Panc1 (cell line): ENCODE measurements at places on chromosomes 3 and 15.

- no peak for DNase-seq
These were observed 244.3 kb downstream of the NTRK3 start for GRCh38 chr15:88012233-88012632.

- no peak for DNase-seq
These were observed 2.8 kb downstream of the GPD1L start for GRCh38 chr3:32109256-32109655.

- DNase-seq: no peak
These were observed 11.8 kb upstream of the SLC2A2 start for GRCh38 chr3:171038342-171038741.

- no peak for DNase-seq
These were observed 96.0 kb upstream of the MELTF start for GRCh38 chr3:197125636-197126035.

- no peak for DNase-seq
These were observed 82.0 kb upstream of the SCN5A start for GRCh38 chr3:38731522-38731921.

DNA sequence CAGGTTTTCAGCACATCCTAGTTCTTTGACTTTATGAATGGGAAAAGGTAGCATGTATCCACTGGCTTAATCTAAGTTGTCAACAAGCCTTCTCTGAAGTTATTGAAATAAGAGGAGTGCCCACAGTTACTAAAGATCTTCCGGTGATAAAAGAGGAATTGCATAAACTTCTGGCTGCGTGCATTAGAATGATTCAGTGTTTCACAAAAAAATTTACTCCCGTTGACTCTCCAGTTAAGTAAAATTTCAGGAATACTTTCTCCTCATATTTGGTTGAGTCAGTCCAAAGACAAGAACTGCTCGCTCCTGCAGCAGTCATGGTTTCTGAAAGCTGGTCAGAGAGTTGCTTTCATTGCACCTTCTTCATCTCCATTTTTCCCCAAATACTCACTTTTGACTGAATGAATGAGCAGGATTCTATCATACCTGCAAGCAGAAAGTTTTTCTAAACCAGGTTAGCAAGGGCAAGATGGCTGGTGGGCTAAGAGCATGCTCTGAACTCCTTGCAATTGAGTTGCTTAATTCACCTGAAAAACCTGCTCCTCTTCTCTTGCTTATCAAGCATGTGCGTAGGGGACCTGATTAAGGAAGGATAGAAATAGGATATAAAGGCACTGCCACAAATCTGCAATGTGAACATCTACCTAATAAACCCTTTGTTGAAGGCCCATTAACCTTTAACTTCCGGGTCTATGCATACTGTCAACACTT lies 64.2 kb upstream of the TIMP4 start:
- DNase-seq: no peak

DNA sequence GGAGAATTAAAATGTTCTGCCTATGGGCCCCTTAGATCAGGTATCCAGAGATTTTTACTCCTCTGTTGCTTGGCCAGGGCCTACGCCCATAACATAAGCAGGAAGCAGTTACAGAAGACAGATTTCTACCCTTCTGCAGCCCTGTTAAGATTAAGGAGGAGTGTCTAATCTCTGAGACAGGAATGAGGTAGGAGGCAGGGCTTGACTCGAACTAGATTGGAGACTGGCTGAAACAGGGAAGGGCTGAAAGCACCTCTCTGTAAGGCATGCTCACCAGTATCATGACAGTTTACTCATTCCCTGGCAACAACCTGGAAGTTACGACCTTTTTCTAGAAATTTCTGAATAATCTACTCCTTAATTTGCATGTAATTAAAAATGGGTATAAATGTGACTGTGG lies 16.7 kb downstream of the PLA2G4D start:
- no peak for DNase-seq

- no peak for DNase-seq
These were observed 12.5 kb upstream of the RPN1 start for GRCh38 chr3:128663151-128663550.

GRCh38 chr3:27094721-27095120 lies 274.5 kb downstream of the NEK10 start:
- DNase-seq: no peak

GRCh38 chr3:20846066-20846465 lies 660.1 kb upstream of the SGO1 start:
- DNase-seq: no peak

DNA sequence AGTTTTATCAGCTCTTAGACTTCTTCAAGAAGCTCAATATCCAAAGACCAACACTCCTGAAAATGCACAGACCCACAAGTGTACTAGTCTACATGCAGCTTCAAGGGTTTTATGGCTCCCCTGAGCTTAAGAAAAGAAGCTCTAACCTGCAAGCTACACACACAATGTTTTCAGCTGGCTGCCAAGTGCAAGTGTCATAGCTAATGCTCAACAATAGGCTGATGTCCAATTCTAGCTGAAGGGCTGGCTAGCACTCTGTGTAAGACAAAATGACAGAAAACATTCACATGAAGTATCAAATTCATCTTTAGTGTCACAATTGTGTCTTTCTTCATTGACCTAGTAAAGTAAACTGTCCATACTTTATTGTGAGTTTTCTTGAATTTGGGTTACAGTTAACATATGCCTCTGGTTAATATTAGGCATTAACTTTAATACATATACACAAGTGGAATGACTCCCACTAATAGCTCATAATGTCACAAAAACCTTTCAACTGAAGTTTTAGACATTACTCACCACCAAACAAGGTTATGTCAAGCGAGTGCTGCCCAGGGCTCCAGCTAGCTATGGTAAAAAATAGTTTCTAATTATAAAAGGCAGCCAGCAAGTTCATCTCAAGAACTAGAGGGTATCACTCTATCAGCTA lies 15.1 kb downstream of the ABI3BP start:
- no peak for DNase-seq

GRCh38 chr3:166110102-166110501 lies 272.9 kb upstream of the BCHE start:
- no peak for DNase-seq

- DNase-seq: no peak
These were observed 18.4 kb downstream of the FLNB start for GRCh38 chr3:58026598-58026997.

GRCh38 chr15:36671017-36671416 lies 91.6 kb downstream of the CDIN1 start:
- no peak for DNase-seq

DNA sequence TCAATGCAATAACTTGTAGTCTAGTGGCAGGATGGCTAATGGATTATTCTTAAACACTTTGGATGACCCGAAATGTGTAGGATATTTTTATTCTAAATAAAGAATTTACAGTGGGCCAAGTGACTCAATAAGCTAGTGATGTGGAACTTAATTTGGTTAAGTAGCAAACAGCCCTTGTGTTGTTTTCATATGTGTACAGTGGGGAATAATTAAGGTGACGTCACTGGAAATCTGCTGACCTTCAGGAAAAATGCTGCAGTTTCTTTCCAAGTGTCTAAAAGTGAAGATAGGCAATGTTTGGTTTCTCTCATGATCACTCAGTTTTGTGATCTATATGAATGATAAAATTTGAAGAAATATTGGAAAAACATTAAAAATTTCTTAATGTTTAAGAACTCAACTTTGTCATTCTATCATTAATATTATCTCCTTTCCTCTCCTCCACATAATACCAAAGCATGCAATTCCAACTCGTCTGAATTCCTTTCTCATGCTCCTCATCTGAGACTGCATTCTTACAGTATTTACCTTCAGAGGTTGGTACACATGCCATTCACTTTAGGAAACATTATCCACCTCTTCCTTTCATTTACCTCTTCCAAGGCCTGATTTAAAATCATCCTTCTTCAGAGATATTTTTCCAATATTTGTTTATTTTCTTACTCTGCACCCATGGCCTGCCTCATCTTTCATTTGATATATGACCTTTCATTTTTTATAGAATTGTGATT lies 414.6 kb upstream of the ARPP21 start:
- DNase-seq: no peak
